Stimulated activated CD4-positive, alpha-beta T cell treated with anti-CD3 and anti-CD28 coated beads, Interleukin-4, amount 100 ng/mL, for 48 hours (primary cell): ENCODE measurements at places on chromosomes 13 and 19.

- DNase-seq: no peak
Measured at GRCh38 chr19:6765738-6766356, 1.4 kb downstream of the SH2D3A start.

DNA sequence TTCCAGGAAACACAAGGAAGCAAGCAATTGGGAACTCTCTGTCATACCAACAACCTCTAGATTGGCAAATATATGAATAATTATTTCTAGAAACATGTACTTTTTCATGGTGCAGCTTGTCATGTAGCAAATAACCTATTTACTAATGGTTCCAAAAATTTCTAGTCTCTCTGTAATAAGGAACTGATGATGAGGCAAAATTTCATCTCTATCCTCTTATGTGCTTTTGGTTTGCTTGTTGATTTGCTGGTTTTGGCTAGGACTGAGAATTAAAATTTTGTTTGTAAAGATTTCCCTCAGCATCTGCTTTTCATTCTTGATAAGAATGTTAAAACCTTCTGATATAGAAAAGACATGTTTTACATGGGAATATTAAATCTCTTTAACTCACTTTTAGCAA is 123.2 kb upstream of the UFM1 start:
- DNase-seq: no peak

GRCh38 chr13:50969691-50970090 is 60.1 kb downstream of the RNASEH2B start:
- DNase-seq: no peak

GRCh38 chr13:30720172-30720869 is 15.0 kb upstream of the ALOX5AP start:
- no peak for DNase-seq

GRCh38 chr13:21898459-21898858 is 227.6 kb downstream of the FGF9 start:
- no peak for DNase-seq

DNA sequence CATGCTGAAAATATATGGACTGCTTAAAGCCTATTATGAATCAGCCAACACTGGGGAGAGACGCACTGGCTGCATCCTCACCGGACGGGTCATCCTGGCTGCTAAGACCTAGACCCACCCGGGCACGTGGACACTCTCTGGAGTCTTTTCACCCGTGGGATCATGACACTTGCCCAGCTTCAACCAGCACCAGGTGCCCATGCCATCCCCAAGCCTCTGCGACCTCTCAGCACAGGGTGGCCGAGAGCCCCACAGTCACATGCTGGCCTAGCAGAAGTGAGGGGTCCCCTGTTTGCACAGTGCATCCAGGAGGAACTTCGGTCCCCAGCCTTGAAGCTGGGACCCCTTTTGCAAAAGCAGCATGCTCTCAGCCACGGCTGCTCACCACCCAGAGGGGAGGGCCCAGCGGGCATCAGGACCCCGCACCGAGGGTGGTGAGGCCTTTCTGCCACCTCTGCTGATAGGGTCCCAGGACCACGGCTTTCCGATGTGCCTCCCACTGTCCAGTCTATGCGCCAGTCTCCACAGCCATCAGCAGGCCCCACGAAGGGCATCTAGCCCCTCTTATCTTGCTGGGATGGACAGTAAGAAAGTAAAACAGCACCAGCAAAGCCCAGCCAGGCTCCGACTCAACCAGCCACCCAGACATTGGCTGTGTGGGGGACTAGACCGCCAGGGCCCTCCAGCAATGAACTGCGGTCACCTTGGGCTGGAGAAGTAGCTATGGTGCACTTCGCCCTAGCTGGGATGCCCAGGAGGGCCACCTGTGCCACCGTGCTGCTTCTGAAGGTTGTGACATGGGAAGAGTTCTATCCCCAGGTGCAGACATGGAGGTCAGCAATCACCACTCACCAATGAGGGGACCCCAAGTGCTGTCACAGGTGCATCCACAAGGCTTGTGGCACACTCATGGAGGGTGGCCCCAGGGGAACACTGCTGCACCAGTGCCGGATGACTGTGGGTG is 73.1 kb downstream of the CEBPG start:
- DNase-seq: no peak

DNA sequence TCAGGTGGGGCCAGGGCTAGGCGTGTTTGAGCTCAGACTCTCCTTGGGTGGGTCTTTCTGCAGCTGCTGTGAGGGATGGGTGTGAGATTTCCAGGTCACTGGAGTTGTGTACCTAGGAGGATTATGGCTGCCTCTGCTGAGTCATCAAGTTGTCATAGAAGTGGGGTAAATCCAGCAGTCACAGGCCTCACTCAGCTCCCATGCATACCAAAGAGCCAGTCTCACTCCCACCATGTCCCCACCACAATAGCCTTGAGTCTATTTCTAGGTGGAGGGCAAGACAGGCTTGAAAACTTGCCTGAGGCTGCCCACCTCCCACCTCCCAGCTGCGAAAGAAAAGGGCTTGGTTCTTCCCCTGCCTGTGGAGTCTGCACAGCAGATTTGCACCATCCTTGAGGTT is 194.0 kb upstream of the PCDH17 start:
- no peak for DNase-seq

DNA sequence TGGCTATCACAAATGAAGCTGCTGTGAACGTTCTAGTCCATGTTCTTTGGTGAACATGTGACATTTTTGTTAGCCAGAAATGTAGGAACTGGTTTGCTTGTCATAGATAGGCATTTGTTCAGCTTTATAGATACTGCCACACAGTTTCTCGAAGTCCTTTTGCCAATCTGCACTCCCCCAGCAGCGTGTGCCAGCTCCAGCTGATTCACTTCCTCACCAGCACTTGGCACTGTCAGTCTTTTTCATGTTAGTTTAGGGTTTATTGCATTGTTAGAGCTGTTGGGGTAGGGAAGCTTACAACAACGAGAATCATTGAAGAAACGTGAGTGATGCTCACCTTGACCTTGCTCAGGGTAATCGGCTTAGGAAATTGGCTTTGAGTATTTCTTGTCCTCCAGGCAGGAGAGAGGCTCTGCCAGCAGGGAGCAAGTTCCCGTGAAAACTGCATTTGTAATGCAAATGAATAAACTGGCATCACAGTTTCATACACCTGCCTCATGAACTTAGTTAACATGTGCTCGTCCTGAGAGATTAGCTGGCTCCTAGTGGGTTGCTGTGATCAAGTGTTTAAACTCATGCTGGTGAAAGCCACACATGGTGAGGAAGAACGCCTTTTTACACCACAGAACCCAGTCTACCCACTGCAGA is 83.9 kb downstream of the ING1 start:
- DNase-seq: no peak

DNA sequence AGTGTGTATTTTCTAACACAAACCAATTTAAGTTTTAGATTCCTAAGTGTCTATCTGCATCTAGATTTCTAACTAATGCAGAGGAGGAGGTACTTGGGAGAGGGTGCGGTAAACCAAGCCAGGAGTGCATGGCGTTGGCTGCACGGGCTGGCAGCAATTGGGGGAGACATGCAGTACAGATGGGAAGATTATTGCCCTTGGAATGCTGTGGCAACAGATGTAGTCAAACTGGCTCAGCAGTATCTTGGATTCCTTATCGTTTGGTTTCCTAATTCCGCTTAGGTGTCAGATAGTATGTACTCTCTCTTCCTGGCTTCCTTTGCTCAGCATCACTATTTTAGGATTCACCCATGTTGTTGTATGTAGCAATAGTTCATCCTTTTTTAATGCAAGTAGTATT is 29.4 kb upstream of the STK24 start:
- no peak for DNase-seq

DNA sequence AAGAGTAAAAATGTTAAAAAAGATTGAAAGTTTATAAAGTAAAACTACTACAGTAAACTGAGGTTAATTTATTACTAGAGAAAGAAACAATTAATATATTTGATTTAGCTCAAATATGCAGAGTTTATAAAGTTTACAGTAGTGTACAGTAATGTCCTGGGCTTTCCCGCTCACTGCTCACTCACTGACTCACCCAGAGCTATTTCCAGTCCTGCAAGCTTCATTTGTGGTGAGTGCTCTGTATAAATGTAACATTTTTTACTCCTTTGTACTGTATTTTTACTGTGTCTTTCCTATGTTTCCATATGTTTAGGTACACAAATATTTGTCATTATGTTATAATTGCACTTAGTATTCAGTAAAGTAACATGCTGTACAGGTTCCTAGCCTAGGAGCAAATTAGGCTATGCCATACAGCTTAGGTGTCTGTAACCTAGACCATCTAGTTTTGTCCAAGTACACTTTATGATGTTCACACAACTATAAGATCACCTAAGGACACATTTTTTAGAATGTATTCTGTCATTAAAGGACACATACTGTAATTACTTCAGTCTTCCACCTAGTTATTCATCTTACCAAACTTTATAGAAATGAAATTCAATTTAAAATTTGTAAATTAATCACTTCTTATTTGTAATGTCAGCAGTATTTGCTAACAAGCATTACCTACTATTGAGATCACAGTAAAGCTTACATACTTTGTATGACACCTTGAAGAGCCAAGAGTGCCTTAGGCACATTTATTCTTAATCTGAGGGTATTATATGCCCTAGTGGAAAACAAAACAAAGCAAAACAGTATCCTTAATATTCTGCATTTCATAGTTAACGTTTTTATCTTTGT is 683.4 kb downstream of the PCDH9 start:
- DNase-seq: no peak

GRCh38 chr19:18390065-18390907 is 4.3 kb downstream of the GDF15 start:
- DNase-seq: no peak

DNA sequence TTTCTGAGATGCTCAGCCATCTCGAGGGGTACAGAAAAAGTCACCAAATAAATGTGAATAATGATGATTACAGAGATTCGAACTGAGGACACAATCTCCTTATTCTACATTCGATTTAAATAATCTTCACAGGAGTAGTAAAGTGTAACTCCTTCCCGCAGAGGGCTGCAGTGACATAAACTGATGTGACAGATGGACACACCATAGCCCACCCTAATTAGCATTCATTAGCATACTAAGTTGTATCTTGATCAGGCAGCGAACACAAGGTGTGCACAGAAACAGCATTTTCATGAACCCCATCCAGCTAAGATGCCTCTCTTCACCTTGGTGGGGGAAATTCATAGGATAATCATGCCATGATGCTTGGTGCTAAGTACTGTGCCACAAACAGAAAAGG is 83.0 kb downstream of the TNFSF11 start:
- DNase-seq: no peak

DNA sequence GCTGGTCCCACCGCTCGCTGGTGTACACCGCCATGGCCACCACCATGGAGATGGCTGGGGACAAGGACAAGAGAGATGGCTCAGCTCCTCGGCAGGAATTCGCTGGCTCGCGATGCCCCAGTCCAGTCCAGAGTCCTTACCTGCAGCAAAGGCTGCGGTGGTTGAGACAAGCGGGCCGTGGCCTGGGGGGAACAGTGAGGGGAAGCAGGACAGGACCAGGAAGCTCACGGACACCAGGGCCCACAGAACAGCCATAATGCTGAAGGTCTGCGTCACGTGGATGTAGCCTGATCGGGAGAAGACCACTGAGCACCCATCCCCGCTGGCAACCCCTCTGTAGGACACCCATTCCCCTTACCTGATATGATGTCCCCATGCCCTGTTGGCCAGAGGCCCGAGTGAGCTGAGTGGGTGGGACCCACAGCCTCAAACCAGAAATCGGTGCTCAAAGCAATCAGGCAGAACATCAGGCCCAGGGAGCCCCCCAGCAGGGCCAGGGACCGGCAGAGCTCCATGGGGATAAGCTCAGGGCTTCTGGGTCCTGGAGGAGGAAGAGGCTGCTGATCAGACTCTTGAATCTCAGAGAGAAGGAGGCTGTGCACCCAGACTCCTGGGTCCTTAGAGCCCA is 319 bp downstream of the NKG7 start:
- no peak for DNase-seq
